ENCODE measurements at places on chromosomes 1 and 21.

DNA sequence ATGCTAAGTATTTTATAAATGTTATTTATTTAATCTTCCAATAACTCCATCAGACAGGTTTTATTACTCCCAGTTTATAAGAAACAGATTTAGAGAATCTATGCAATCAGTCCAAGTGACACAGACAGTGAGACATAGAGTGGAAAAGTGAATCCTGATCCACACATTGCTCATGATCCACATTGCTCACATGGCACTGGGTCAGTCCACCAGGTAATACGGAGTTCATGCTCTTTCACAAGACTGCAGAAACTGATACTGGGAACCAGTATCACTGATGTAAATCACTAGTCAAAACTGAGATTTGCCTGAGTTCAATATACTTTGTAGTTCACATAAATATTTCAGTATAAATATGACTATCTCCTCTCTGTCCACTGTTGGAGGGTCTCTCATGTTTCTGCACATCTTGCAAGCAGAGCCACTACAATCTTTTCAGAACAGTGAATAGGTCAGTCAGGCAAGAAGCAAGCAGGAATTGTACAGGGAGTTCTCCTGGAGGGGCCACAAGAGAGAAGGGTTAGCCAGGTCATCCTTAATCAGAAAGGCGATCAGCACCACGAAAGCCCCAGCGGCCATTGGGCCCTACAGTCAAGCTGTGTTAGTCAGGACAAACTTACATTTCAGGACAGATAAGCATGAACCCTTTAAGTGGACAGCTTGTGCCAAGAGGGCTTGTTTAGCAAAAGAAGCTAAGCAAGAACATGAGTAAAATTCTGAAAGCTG, 275.4 kb upstream of the NR5A2 start:
- no peak for DNase-seq

DNA sequence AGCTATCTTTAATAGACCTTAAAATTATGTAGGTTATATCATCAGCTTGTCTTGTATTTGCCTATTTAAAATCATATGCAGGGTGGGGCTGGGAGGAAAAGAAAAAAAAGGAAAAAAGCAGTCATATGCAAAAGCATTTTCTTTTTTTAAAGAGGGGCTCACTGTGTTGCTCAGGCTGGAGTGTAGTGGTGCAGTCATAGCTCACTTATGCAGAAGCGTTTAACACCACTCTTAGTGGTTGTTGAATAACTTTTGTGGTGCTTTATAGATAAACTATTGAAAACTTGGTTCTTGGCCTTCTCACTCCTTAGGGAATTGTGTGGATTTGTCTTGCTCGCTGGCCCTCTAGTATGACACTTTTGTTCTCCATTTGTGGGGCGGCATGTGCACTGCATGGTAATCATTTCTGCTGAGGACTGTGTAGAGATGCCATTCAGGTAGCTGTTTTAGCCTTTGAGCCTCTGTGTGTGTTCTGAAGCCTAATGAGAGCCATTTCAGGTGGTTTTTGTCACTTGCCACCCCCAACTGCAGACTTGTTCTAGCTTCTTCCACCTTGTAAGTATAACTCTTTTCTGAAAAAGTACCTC, 77.8 kb downstream of the KIF1B start:
- no peak for DNase-seq

DNA sequence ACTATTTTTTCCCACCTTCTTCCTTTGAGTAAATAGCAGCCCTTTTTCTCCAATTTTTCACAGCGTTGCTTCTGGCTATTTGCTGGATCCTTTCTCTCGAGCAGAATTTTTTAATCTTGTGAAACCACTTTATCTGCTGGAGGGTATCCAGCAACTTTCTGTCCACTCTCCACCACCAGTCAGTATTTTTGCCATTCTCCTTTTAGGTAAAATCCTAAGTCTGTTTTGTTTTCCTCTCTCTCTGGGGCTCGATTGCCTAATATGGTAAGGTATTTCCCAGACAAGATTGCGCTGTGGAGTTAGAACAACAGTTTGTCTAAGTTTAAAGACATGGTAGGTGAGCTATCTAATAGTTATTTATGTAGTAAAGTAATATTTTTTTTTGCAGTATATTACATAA, 156.9 kb downstream of the PPP1R12B start:
- DNase-seq: no peak

- no peak for DNase-seq
Observed at GRCh38 chr1:115437196-115437595, 99.1 kb upstream of the NGF start.

GRCh38 chr1:35270836-35271235, 2.3 kb downstream of the ZMYM4 start:
- no peak for DNase-seq

DNA sequence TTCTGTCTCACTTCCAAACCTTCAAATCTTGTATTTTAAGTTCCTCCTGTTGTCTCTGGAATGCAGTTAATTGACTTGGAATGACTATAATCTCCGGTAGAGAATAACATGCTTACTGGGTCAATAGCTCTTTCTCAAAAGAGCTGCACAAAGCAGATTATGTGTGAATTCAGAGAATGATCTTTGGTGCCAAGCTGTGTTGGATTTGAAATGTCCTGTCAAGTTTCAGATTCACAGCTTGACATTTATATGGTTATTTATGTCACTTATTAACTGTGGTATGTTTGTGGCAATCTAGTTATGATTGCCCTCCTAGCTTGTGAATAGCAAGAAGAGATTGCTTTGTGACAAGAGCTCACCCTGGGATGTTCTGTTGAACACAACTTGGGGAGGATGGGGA, 128.3 kb upstream of the KCNE2 start:
- no peak for DNase-seq

- no peak for DNase-seq
Observed at GRCh38 chr1:239558559-239558958, 172.2 kb downstream of the CHRM3 start.

DNA sequence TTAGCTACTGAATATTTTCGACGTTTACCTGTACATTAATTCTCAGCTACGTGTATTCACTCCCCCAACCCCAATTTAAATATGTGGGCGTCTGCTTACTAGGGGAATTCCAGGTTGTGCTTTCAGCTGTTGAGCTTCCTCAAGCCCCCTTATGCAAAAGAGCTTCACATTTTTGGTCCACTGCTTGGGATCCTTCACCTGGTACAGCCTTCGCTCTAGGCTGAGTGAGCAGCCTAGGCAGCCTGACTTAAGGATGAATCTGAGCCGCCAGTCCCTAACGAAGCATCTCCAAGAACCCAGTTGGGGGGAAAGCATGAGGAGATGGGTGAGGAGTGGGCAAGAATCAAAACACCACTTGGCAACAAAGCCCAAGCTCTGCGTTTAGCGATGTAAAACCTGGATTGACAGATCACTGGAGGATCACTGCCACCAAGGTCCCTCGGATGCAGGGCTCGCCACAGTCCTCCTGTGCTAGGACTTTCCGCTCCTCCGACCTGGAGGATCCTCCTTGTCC, 674 bp downstream of the BCL10 start:
- DNase-seq: no peak

DNA sequence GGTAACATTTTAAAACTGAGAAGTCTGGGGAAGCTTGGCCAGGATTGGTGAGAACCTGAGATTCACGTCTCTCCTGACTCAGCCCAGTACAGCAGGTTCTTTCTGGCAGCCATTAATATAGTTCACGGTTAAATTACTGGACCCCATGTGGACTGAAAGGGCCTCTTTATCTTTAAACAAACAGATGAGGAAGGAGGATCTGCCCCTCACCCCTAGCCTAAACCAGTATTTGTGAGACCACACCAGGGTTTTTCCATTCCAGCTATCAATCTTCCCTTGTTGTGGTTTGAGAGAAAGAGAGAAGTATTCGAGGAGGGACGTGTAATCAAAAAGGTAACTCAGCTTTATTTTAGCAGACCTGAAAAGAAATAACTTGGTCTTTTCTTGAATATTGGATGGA, 137.1 kb downstream of the PROX1 start:
- DNase-seq: no peak

GRCh38 chr1:109240158-109241152, 8.9 kb upstream of the CELSR2 start:
- no peak for DNase-seq

DNA sequence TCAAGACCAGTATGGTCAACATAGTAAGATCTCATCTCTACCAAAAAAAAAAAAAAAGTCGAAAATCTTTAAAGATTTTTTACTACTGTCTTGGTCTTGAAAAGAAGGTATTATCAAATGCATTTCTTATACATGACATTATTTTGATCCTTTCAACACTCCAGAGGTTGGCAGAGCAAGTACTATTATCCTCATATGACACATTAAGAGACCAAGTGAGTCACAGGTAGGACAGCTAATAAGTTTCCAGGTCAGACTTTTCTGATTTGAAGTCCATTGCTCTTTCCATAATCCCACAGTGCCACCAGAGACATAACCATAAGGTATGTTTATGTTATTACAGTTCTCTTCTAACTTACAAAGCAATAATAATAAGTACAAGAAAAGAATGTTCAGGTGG, 15.2 kb downstream of the DBT start:
- DNase-seq: no peak

DNA sequence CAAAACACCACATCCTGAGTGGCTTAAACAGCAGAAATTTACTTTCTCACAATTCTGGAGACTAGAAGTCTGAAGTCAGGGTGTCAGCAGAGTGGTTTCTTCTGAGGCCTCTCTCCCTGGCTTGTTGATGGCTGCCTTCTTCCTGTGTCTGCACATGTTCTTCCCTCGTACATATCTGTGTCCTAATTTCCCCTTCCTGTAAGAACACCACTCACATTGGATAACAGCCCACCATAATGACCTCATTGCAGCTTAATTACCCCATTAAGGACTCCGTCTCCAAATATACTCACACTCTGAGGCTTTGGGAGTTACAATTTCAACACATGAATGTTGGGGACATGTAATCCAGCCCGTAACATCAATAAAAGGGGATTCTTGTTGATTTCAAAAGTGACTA, 23.4 kb downstream of the C8A start:
- DNase-seq: no peak

DNA sequence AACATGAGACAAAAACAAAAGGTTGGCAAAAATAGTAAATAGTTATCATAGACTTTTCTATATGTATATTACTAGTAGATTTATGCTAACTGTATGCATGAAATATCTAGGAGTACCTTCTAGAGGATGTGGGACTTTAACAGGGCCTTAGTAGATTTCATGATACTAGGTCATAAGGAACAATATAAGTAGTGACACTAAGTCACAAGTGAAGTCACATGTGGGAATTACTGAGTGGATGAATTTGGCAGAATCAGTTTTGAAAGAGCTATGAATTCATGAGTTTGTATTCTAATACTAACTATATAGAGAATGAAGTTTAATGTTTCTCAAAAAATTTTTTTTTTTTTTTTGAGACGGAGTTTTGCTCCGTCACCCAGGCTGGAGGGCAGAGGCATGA, 53.1 kb upstream of the GPR25 start:
- DNase-seq: no peak

- DNase-seq: no peak
Observed at GRCh38 chr1:46497020-46497419, 7.4 kb downstream of the DMBX1 start.

DNA sequence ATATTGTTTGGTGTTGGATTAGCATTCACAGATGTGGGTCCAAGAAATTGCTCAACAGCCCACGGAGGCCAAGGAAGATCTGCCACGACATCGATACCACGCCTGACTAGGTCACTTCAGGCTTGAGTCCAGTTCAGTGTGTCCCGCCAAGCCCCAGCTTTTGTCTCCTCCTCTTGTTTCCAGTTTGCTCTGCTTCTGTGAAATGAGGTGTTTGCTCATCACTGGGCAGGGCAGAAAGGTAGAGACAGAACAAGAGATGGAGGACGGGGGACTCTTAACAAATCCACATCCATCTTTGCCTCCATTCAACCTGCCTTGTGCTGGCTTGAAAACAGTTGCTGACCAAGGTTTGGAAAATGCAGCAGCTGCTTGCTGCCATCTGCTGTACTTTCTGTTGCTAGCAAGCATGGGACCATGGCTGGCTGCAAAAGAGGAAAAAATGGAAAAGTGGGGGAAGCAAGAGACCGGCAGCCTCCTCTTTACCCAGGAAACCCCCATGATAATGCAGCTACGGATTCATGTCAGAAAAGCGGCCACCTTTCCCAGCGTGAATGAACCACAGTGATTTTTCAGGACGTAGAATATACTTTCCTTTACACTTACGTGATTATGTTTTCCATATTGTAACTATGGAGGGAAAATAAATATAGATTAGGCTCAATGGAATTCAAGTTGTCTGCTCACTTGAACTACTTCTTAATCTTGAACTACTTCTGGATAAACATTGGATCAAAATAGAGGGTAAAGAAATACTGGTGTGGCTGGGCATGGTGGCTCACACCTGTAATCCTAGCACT, 80.2 kb upstream of the GREM2 start:
- DNase-seq: no peak

DNA sequence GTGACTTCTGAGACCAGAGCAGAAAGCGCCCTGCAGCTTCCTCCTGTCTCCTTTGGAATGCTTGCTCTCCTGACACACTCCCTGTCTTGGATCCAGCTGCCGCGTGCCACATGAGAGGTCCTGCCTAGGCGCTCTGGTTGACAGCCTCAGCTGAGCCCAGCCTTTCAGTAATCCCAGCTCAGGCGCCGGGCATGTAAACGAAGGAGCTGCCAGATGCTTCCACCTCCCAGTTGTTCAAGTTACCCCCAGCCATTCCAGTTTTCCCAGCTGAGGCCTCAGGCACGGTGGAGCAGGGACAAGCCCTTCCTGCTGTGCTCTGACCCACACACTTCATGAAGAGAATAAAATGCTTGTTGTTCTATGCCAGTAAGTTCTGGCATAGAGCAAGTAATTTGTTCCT, 14.3 kb upstream of the CD34 start:
- no peak for DNase-seq

- no peak for DNase-seq
Observed at GRCh38 chr1:188027613-188028012, 1198.9 kb downstream of the PLA2G4A start.

DNA sequence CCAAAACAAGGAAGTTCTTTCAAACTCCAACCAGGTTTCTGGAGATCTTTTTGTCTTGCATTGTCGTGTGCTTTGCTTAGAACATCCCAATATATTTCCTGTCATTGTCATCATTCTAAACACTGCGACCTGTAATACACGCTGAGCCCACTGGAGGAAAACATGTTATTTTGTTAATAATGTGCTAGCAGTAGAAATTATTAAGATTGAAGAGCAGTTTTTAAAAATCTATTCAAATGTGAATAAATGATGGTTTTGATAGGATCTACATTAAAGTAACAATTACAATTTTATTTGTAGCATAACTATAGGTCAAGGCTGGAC, 268.5 kb downstream of the PTPRC start:
- DNase-seq: no peak

- DNase-seq: no peak
Observed at GRCh38 chr1:53600001-53600400, 139.0 kb downstream of the GLIS1 start.

DNA sequence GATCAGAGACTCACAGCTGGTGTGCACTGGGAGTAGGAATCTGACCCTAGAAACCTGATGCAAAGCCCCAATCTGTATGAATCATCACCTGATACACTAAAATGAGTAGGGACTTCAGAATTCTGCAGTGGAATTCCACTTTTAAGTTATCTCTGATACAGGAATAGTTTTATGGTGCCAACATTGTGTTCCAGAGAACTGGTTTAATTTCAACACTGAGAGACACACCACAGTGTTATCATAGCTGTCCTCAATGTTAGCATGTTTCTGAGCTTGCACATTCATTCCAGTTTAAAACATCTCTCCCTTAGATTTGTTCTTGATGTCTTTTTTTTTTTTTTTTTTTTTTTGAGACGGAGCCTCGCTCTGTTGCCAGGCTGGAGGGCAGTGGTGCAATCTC, 7.1 kb downstream of the UTS2 start:
- DNase-seq: no peak
